ENCODE measurements at places on chromosomes 2 and 18.
A peak's percentile ranks its signal among the peaks of the same experiment; 100 is the strongest.

DNA sequence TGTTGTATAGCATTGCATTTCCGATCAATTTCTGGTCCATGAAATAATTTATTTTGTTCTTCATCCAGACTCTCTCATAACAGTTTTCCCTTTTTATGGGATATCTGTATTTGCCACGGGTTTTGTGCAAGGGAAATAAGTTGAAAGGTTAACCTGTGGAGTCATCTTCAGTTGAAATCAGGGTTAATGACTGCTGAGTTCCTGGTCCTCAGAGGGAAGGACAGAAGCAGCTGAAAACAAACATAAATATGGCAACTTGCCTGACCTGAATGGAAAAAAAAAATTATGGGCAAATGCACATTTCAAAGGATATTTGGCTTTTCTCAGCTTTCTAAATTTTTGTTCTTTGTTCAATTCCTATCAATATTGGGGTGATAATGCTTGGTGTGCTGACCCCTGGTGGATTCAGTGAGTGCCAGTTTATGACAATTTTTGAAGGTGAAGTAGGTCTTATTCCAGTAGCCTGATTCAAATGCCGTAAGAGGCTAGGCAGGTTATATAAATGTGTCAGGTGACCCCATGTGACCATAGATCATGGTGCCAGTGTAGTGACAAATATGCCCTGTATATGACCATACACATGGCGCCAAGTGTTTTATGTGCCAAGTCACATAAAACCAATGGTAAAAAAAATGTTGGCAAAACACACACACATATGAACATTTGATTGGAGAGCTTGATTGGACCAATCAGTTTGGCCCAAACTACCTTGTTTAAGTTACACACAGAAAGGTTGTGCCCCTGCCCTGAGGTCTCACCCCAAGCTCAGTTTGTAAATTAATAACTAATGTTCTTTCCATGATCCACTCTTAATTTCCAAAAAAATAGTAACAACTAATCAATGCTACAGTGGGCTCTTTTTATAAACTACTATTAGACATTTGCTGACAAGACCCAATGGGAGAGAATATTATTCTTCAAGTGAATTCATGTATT lies 47.6 kb upstream of the FAM124B start:
- no peak overlapping the region for H3K27ac ChIP-seq
- no peak overlapping the region for H3K4me3 ChIP-seq
- peaks cover 2% of the 10 kb centered on the region for H3K36me3 ChIP-seq
- H3K27me3 ChIP-seq: peaks cover 28% of the 10 kb centered on the region
- no peaks in the 10 kb centered on the region for H3K4me1 ChIP-seq

GRCh38 chr2:178109813-178110212 lies 2.4 kb upstream of the RBM45 start:
- no peaks in the 10 kb centered on the region for H3K36me3 ChIP-seq
- H3K27ac ChIP-seq: no peak overlapping the region
- peaks cover 2% of the 10 kb centered on the region for H3K27me3 ChIP-seq
- DNase-seq: no peak

GRCh38 chr18:28684746-28685355 lies 507.9 kb upstream of the CDH2 start:
- H3K4me3 ChIP-seq: no peak overlapping the region
- H3K4me1 ChIP-seq: no peaks in the 10 kb centered on the region
- no peak for DNase-seq
- H3K27ac ChIP-seq: no peak overlapping the region

GRCh38 chr18:9522952-9523351 lies 47.6 kb downstream of the RALBP1 start:
- peaks cover 1% of the 10 kb centered on the region for H3K4me1 ChIP-seq
- H3K4me3 ChIP-seq: no peak overlapping the region
- peaks cover 35% of the 10 kb centered on the region for H3K36me3 ChIP-seq
- no peak overlapping the region for H3K27ac ChIP-seq
- no peak for DNase-seq

GRCh38 chr2:235054919-235055318 lies 103.1 kb downstream of the SH3BP4 start:
- H3K27me3 ChIP-seq: no peaks in the 10 kb centered on the region
- H3K4me3 ChIP-seq: no peak overlapping the region
- H3K27ac ChIP-seq: no peak overlapping the region
- H3K36me3 ChIP-seq: no peaks in the 10 kb centered on the region

GRCh38 chr2:178195390-178196166 lies 1.3 kb downstream of the OSBPL6 start:
- H3K36me3 ChIP-seq: no peaks in the 10 kb centered on the region
- peaks cover 65% of the 10 kb centered on the region for H3K27me3 ChIP-seq
- H3K4me1 ChIP-seq: peaks cover 17% of the 10 kb centered on the region
- no peak overlapping the region for H3K27ac ChIP-seq

- no peaks in the 10 kb centered on the region for H3K27me3 ChIP-seq
- peaks cover 23% of the 10 kb centered on the region for H3K36me3 ChIP-seq
- no peak overlapping the region for H3K27ac ChIP-seq
- peaks cover 6% of the 10 kb centered on the region for H3K4me1 ChIP-seq
- H3K4me3 ChIP-seq: no peak overlapping the region
Measured at GRCh38 chr18:12327510-12328178, 19.6 kb downstream of the TUBB6 start.

GRCh38 chr2:137842430-137842829 lies 121.8 kb upstream of the HNMT start:
- DNase-seq: no peak
- no peaks in the 10 kb centered on the region for H3K27me3 ChIP-seq
- H3K4me1 ChIP-seq: no peaks in the 10 kb centered on the region
- H3K4me3 ChIP-seq: no peak overlapping the region

- H3K36me3 ChIP-seq: peaks cover 3% of the 10 kb centered on the region
- peak within 1 kb of the TSS; percentile 73 for H3K27ac ChIP-seq
- H3K4me3 ChIP-seq: peak within 1 kb of the TSS; percentile 50
- H3K27me3 ChIP-seq: peaks cover 88% of the 10 kb centered on the region
- H3K4me1 ChIP-seq: peaks cover 2% of the 10 kb centered on the region
Measured at GRCh38 chr18:57434536-57435494, at the start of gene ONECUT2. Gene ONECUT2 (plus strand): TSS chr18:57435374. CDS start chr18:57435717, 343 bp downstream.

DNA sequence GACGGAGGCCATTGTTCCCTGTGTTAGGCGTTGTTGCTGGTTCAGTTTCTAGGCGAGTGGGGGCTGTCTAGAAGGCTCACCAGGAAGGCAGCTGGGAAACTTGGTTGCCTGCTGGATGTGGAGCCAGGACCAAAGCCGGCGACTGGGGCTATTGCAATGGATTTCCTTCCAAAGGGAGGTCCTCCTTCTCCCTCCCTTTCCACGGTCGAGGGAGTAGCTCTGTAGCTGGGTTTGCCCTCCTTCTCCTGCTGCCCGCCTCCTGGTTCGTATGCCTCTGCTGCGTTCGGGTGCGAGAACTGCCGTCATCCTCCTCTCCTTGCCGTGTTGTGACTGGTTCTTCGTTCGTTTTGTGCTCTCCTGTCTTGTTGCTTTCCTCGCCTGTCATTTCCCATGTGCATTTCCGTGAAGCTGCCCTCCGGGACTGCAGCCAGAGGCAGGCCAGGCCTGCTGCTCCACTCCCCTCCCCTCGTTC lies 203.4 kb downstream of the NEDD4L start:
- no peak overlapping the region for H3K4me3 ChIP-seq
- no peaks in the 10 kb centered on the region for H3K4me1 ChIP-seq
- H3K27me3 ChIP-seq: peaks cover 4% of the 10 kb centered on the region
- no peak for DNase-seq

DNA sequence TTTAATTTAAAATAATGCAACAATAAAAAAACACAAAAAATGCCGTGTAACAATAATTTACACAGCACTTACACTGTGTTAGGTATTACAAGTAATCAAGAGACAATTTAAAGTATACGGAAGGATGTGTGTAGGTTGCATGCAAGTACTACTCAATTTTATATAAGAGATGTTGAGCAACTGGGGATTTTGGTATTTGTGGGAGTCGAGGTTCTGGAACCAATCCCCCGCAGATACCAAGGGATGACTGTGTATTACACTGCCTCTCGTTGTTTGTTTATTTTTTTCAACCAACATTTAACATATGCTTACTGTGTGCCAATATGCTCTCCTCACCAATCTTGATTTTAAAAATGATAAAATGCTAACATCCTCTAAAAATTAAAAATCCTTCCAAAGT lies 24.8 kb downstream of the MAP3K2 start:
- DNase-seq: no peak
- peaks cover 16% of the 10 kb centered on the region for H3K4me1 ChIP-seq
- no peaks in the 10 kb centered on the region for H3K27me3 ChIP-seq
- no peak overlapping the region for H3K4me3 ChIP-seq

DNA sequence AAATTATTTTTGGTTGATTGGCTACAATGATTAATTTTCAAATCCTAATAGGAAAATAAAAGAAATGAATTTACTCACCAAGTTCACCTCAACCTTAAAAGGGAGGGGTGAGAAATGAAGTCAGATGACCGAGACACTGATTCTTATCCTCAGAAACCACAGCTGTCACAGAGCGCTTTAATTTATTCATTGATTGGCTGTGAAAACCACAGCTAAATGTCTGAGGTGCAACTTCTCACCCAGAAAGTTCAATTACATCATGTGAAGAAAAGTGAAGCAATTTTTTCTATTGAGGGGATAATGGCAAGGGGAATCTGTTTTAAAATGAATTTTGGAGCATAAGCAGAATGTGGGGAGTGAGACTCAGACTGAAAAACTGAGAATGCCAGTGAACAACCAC lies 128.4 kb downstream of the RNF152 start:
- peak; percentile 20 for DNase-seq
- H3K36me3 ChIP-seq: no peaks in the 10 kb centered on the region
- H3K27me3 ChIP-seq: peaks cover 57% of the 10 kb centered on the region
- no peak overlapping the region for H3K27ac ChIP-seq

DNA sequence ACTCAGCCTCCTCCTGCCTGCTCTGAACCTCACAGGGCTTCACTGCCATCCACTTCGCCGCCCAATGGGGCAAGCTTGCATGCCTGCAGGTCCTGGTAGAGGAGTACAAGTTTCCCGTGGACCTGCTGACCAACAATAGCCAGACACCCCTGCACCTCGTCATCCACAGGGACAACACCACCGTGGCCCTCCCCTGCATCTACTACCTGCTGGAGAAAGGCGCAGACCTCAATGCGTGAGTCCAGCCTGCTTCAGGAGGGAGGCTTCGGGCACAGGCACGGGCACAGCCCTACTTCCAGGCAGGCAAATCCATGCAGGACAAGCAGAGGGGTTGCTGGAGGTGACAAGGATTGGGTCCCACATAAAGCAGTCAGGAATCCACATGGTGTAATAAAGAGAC lies 1.2 kb downstream of the ANKRD53 start:
- no peaks in the 10 kb centered on the region for H3K27me3 ChIP-seq
- H3K4me1 ChIP-seq: peaks cover 18% of the 10 kb centered on the region
- H3K4me3 ChIP-seq: no peak overlapping the region
- H3K36me3 ChIP-seq: no peaks in the 10 kb centered on the region

- H3K4me3 ChIP-seq: no peak overlapping the region
- peaks cover 5% of the 10 kb centered on the region for H3K36me3 ChIP-seq
- peaks cover 2% of the 10 kb centered on the region for H3K4me1 ChIP-seq
- no peaks in the 10 kb centered on the region for H3K27me3 ChIP-seq
- H3K27ac ChIP-seq: no peak overlapping the region
Measured at GRCh38 chr2:239957681-239958472, 67.3 kb downstream of the NDUFA10 start.

DNA sequence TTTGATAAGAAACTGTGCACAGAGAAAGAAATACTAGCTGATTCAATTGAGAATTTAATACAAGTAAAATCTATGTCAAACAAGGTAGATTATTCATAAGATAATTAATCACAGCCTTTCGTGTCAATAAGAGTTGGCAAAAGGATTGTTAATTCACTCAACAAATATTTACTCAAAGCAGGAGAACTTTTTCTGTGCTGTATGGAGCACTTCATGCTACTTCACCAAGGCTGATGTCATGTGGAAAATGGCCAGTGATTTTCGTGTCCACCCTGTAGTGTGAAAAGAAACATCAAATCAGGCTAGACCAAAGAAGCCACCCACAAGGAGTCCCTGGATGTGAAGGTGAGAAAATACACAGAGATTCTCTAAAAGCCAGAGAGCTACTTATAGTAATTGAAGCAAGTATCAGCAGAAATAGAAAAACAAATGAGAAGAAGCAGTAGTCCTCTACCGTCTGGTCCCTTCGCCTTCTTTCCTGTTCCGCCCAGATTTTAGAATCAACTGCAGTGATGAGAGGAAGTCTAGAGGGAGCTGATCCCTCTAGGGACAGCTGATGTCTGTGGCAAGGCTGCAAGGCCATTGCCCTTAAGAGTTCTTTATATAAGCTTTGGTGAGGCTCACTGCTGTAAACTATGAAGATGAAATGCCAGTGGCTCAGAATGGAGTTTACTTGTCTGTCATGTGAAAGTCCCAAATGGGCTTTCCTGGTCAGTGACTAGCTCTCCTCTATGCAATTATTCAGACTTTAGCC lies 201.3 kb upstream of the APCDD1 start:
- H3K27ac ChIP-seq: no peak overlapping the region
- no peak overlapping the region for H3K4me3 ChIP-seq
- H3K36me3 ChIP-seq: no peaks in the 10 kb centered on the region

DNA sequence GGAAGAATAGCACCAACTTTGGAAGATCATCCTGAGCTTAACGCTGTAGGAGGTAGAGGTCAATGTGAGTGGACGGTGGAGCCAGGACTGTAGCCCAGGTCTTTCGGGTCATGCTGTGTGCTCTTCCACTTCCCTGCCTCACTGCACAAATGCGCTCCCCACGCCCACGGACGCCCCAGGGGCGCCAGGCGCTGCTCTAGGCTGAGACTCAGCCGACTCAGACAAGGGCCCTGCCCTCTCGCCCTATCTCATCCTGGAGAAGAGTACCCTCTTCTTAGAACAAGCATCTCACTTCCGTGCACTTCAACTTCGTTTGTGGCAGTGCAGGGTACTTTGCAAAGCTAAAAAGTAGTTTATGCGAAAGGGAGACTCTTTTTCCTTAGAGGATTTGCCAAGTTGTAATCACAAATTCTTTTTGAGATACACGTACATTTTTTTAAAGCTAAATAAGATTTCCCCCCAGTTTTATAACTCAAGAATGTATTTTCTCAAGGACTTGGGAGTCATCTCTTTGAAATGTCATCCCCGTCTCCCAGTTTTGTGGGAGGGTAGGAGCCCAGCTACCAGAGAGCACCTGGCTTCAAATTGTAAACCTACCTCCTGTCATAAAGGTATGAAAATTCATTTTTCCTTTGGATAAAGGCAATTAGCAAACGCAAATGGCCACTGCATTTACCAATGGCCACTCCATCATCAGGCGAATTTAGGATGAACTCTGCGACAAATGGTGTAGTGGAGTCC lies 1.2 kb upstream of the PRELID3A start:
- H3K36me3 ChIP-seq: no peaks in the 10 kb centered on the region
- peaks cover 45% of the 10 kb centered on the region for H3K27me3 ChIP-seq
- DNase-seq: no peak
- H3K4me3 ChIP-seq: peak overlapping the region; percentile 77
- peaks cover 34% of the 10 kb centered on the region for H3K4me1 ChIP-seq

GRCh38 chr2:32787207-32787606 lies 159.4 kb downstream of the TTC27 start:
- H3K36me3 ChIP-seq: peaks cover 21% of the 10 kb centered on the region
- H3K27me3 ChIP-seq: no peaks in the 10 kb centered on the region
- no peak overlapping the region for H3K4me3 ChIP-seq
- H3K27ac ChIP-seq: no peak overlapping the region
- H3K4me1 ChIP-seq: peaks cover 2% of the 10 kb centered on the region
